ENCODE measurements at places on chromosomes 6 and 20.
A peak's percentile ranks its signal among the peaks of the same experiment; 100 is the strongest.

GRCh38 chr6:105593805-105594671 lies 191.2 kb upstream of the PREP start:
- peaks cover 5% of the 10 kb centered on the region for H3K27me3 ChIP-seq
- H3K4me1 ChIP-seq: peaks cover 6% of the 10 kb centered on the region
- H3K4me3 ChIP-seq: no peak overlapping the region
- no peak for DNase-seq
- H3K27ac ChIP-seq: no peak overlapping the region
- no peaks in the 10 kb centered on the region for H3K36me3 ChIP-seq

- no peaks in the 10 kb centered on the region for H3K36me3 ChIP-seq
Measured at GRCh38 chr6:127402890-127403617, 56.1 kb downstream of the KIAA0408 start.

GRCh38 chr20:64006902-64007301 lies 26.0 kb downstream of the PRPF6 start:
- DNase-seq: peak; percentile 2
- H3K36me3 ChIP-seq: peaks cover 52% of the 10 kb centered on the region
- no peaks in the 10 kb centered on the region for H3K27me3 ChIP-seq
- H3K4me1 ChIP-seq: peaks cover 11% of the 10 kb centered on the region

GRCh38 chr6:31897612-31898382 lies at the start of gene EHMT2:
TSS of gene EHMT2 (minus strand) at chr6:31897698. CDS start at chr6:31897677, 21 bp downstream.
- H3K4me1 ChIP-seq: peaks cover 43% of the 10 kb centered on the region
- H3K27me3 ChIP-seq: no peaks in the 10 kb centered on the region
- DNase-seq: peak; percentile 82
- H3K36me3 ChIP-seq: peaks cover 12% of the 10 kb centered on the region
- H3K4me3 ChIP-seq: peak within 1 kb of the TSS; percentile 88

DNA sequence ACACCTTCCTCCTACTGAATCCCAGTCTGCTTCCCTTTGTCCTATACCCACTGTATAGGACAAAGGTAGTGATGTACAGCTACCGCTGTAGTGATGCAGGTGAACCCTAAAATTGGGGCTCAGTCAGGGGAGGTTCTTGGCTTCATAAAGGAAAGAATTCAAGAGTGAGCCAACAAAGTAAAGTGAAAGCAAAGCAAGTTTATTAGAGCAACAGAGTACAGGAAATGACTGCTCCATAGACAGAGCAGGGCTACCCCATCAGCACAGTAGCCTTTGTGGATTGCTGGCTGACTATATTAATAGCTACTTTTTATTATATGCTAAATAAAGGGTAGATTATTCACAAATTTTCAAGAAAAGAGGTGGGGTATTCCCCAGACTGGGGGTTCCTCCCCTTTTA lies 3.3 kb upstream of the C20orf202 start:
- DNase-seq: no peak
- H3K4me1 ChIP-seq: no peaks in the 10 kb centered on the region
- no peak overlapping the region for H3K27ac ChIP-seq
- no peak overlapping the region for H3K4me3 ChIP-seq

All from stimulated activated naive B cell treated with anti-CD40 and anti-IgM and Interleukin-4, amounts not matched to agents 10 μg/mL and 1 μg/mL and 100 μg/mL, for 72 hours (primary cell).